Iris pigment epithelial cell (primary cell): ENCODE measurements at places on chromosomes 5 and 9.
A peak's percentile ranks its signal among the peaks of the same experiment; 100 is the strongest.

DNA sequence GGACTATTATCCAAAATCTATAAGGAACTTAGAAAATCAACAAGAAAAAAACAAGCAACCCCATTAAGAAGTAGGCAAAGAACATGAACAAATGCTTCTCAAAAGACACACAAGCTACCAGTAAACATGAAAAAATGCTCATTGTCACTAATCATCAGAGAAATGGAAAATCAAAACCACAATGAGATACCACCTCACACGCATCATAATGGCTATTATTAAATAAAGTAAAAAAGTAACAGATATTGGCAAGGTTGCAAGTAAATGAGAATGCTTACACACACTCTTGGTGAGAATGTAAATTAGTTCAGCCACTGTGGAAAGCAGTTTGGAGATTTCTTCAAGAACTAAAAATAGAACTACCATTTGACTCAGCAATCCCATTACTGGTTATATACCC lies 167.0 kb upstream of the DMRTA1 start:
- no peak for DNase-seq

GRCh38 chr5:93891491-93892480 lies 150.4 kb upstream of the POU5F2 start:
- no peak for DNase-seq

DNA sequence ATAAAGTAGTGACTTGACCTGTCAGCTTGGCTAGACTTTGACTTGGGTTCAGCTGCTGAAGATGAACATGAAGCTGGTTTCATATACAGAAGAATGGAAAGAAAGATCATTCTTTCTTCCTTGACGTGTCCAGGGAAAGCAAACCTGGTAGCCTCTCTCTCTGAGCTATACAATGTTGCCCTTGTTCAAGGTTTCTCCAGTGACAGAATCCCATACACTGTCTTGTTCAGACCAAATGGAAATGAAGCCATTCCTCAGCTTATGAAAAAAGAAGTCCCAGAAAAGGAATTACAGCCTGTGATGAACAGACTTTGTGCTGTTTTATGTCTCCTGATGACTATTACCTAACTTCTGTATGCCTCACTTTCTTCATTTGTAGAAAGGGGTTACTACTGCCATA lies 349.8 kb upstream of the KLF4 start:
- DNase-seq = no peak

DNA sequence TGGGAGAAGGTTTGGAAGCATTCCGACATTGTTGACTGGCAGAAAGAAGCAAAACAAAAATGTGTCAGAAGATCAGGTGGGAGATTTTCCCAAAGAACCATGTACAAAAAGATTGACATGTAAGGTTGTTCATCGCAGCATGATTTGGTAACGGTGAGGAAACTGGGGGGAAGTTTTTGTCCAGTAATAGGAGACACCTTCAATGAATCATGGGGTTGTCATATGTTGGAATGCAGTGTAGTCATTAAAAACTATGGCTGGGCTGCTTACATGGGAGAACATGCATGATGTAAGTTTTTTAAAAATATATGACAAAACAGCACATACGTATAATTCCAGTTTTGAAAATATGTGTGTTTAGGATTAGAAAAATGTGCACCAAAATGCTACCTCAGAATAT lies 50.5 kb downstream of the HSD17B3 start:
- peak; percentile 16 for DNase-seq

GRCh38 chr9:130970855-130971254 lies 31.8 kb upstream of the FIBCD1 start:
- no peak for DNase-seq

GRCh38 chr9:99235926-99236634 lies 14.0 kb downstream of the SEC61B start:
- DNase-seq = no peak

DNA sequence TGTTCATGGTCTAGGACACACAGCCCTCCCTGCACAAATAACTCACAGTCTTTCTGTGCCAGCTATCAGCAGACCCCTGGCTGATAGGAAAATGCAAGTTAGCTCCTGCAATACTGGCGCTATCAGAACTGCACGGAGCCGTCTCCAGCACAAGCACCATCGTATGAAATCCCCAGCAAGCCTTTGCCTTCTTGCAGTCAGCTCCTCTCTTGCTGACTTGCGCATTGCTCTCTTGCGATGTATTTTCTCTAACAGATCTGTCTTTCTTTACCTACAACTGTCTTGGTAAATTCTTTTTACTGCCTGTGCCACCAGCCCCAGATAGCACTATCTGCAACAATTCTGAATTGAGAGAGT lies 25.1 kb upstream of the UGCG start:
- no peak for DNase-seq

- no peak for DNase-seq
Observed at GRCh38 chr9:121634329-121635261, 16.8 kb upstream of the DAB2IP start.

GRCh38 chr5:74040065-74040551 lies 414.1 kb downstream of the ARHGEF28 start:
- DNase-seq = peak; percentile 72

GRCh38 chr9:137784046-137784445 lies 93.5 kb upstream of the CACNA1B start:
- peak; percentile 22 for DNase-seq

DNA sequence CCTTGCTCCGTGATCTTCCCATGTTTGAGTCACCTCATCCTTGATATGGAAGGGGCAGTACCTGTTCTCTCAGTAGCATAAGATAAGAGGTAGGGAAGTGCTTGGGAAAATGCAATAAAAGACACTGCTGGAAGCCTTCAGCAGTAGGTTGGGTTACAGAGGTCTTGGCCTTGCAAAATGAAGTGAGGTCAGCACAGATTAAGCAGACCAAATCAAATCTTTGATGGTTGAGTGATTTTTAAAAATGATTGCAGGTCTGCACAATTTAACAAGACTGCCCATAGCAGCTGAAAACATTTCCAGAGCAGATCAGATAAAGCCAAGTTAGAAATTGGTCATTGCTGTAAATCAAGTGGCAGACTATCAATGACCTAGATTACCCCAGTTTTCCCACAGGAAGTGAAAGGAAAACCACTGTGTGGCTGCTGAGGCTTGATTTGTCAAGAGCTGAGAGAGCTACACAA lies 32.9 kb downstream of the PALM2AKAP2 start:
- DNase-seq = no peak

DNA sequence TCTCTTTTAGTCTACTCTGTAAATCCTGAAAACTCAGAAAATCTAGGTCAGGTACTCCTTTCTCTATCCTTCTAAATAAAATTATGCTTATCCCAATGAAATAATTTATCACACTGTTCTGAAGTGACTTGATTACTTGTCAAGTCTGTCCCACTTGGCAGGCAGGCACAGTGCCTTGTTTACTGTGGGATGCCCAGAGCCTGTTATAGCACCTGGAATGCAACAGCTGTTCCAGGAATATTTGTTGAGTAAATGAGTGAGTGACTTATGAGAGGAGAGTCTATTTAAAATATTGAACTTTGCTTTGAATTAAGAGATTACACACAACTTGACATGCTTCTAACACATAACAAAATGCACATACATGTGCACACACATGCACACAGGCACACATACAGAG lies 130.0 kb downstream of the MPDZ start:
- DNase-seq = no peak

GRCh38 chr5:158701406-158702177 lies 398.1 kb downstream of the EBF1 start:
- DNase-seq = no peak

DNA sequence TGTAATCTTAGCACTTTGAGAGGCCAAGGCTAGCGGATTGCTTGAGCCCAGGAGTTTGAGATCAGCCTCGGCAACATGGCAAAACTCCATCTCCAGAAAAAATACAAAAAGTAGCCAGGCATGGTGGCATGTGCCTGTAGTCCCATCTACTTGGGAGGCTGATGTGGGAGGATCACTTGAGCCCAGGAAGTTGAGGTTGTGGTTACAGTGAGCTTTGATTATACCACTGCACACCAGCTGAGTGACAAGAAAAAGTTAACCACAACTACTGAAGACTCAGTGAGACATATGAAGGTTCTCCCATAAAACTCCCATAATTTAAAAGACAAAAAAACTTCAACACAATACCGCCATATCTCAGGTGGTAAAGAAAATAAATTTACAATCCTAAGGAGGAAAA lies 98.0 kb downstream of the NR6A1 start:
- no peak for DNase-seq

- no peak for DNase-seq
Observed at GRCh38 chr9:26361010-26361409, 531.6 kb downstream of the CAAP1 start.

DNA sequence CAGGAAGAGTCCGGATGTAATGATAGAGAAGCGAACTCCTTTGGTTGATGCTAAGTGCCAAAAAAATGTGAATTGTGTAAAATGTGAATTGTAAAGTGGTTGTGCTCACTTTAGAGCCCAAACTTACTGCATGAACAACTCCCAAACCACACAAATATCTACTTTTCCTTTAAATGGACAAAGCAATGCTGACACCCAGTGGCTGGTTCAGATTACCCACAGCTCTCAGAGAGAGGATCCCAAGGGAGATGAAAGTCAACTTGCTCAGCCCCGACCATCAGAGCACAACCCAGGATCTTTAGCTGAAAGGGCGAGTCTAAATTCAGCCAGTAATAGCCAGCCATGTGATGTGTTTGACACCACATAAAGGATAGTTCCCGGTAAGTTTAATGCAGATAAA lies 133.7 kb downstream of the NMUR2 start:
- peak; percentile 5 for DNase-seq

- DNase-seq = no peak
Observed at GRCh38 chr5:153746440-153746839, 256.0 kb downstream of the GRIA1 start.

- no peak for DNase-seq
Observed at GRCh38 chr5:32572778-32573480, 12.4 kb upstream of the SUB1 start.

DNA sequence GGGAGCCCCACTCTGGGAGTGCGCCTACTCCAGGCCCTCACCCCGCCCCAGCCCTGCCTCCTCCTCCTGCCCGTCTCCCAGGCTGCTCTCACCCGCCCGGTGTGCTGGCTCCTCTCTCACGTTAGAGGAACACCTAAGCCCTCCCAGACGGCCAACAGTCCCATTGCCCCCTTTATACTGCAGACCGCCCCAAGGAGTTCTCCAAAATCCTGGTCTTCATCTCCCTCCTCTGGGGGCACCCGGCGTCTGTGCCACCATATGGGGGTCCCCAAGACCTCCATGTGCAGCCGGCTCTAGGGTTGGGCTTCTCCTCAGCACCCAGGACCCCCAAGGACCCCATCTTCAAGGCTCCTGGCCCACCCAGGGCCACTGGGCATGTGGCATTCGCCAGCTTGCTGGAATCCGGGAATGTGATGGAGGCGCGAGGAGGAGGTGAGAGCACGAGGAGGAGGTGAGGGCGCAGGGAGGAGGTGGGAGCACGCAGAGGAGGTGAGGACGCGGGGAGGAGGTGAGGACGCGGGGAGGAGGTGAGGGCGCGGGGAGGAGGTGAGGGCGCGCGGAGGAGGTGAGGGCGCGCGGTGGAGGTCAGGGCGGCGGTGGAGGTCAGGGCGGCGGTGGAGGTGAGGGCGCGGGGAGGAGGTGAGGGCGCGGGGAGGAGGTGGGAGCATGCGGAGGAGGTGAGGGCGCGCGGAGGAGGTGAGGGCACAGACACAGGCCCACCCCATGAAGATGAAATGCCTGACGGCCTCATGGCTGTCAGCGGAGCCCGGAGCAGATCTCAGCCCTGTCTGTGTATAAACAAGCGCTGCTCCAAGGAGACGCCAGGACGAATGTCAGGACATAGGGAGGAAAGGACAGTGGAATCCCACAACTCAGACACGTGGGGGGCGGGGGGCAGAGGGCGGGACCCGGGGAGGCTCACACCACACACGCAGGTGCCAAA lies 41.2 kb downstream of the EXD3 start:
- no peak for DNase-seq

DNA sequence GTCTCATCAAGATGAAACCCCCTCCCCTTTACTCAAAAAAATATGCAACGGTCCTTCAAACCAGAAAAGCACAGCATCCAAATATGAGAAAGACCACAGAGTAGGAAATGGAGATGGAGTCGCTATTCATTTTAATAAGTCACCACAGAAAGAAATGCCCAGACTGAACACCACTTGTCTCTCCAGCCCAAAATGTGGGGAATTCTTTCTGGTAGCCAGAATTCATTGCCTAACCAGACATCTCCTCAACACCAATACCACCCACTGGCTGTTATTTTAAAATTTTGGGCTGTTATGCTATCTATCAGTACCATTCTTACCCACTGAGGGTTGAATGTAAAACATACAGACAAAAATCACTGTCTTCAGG lies 100.1 kb downstream of the SUSD1 start:
- DNase-seq = no peak

GRCh38 chr9:35757226-35757891 lies 3.3 kb upstream of the MSMP start:
- no peak for DNase-seq

- no peak for DNase-seq
Observed at GRCh38 chr5:78622302-78622971, 26.1 kb downstream of the LHFPL2 start.

- DNase-seq = no peak
Observed at GRCh38 chr5:178324481-178325310, 92.1 kb upstream of the PHYKPL start.

DNA sequence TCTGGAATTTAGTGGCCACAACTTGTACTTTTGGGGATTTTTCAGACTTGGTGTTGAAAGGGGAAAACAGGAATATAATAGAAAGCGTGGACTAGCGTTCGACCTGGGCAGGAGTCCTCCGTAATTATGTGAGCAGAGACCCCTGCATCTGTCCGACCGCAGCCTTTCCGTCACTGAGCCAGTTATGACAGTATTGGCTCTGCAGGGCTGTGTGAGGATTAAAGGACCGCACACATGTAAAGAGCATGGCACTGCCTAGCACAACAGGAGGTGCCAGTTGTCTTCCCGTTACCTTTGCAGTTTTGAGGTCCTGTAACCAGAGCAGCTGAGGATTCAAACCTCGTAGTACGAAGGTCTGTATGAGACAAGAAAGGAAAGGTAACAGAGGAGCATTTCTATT lies 1.2 kb downstream of the B4GALT7 start:
- DNase-seq = no peak

DNA sequence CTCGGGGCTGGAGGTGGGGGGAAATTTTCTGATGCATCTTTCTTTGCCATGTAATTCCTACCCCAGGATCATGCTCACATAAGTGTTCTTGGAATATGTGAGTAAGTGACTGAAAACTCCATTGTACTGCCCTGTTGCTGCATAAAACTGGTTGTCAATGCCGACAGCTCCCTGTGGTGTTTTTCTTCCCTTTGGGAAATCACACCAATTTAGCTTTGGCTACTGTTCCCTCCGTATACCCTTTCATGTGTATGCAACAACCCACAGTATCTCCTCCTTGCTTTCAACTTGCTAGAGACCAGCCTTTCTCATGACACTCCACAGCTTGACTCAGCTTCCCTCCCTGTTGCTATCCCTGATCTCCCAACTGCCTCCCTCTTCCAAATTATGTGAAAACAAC lies 240.6 kb downstream of the TRIM32 start:
- no peak for DNase-seq
